ENCODE measurements at places on chromosomes 1 and 21.

DNA sequence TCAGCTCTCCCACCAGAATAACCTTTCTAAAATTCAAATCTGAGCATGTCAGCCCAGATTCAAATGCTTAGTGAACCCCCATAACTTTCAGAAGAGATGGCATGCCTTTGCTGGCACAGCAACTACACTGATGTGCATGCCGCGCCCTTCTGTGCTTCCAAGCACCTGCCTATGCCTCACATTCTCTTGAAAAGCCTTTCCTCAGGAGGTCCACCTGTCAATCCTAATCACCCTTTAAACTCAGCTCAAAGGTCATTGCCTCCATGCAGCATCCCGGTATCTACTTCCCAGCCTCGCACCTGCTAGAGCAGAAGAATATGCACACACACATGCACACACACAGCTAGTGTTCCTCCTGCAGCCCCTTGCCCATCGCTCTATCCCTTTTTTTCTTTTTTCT, 5.2 kb upstream of the S100A2 start:
- no peak for DNase-seq

DNA sequence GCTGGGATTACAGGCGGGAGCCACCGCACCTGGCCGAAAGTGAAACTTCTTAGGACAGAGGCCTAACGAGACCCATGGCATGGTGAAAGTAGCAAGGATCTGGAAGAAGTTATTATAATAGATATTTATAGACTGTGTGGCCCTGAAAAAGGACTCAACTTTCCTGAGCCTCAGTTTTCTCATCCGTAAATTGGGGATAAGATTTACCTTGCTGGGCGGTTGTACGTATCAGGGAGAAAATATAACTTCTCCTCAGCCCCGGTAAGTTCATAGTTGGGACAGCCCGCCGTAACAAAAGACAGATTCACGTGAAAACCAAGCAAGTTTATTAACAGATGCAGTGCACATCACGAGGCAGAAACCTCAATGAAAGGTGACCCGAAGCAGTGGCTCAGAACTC, 5.5 kb upstream of the PIK3CD start:
- no peak for DNase-seq

DNA sequence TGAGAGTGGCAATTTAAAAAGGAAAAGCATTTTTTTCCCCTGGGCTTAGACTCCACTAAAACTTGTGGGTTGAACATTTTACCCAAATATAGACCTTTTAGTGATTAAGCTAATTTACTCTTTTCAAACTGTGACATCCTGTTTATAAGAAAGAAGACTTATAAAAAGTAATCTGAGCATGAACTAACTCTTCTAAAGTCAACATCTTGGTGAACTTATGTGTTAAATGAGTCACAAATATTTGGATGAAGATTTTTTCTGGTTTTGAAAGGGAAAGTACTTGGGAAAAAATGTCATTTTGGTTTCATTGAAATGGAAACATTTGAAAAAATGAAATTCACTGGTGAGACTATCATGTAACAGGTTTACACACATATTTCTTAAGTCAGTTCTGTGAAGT, 109.8 kb downstream of the KCNK2 start:
- no peak for DNase-seq

DNA sequence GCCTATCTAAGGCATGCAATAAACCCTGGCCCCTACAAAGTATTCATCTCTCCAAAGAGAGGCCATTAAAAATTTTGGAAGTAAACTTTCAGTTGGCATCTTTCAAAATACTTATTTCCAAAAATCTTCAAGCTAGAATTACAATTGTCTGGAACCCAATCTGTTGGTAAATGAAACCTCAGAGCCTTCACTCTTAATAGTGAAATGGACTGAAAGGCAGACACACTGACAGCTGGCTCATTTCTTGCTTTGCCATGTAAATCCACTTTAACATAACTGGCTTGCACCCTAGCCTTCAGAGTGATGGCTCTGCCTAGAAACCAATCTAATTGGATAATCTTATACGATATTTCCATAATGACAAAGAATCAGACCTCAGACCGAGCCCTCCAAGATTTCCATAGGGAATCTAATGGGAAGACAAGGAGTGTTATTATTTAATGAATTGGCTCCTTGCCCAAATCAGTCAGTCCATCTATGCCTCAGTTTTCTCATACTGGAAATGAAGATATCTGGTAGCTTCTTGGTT, 9.2 kb upstream of the PALMD start:
- no peak for DNase-seq

DNA sequence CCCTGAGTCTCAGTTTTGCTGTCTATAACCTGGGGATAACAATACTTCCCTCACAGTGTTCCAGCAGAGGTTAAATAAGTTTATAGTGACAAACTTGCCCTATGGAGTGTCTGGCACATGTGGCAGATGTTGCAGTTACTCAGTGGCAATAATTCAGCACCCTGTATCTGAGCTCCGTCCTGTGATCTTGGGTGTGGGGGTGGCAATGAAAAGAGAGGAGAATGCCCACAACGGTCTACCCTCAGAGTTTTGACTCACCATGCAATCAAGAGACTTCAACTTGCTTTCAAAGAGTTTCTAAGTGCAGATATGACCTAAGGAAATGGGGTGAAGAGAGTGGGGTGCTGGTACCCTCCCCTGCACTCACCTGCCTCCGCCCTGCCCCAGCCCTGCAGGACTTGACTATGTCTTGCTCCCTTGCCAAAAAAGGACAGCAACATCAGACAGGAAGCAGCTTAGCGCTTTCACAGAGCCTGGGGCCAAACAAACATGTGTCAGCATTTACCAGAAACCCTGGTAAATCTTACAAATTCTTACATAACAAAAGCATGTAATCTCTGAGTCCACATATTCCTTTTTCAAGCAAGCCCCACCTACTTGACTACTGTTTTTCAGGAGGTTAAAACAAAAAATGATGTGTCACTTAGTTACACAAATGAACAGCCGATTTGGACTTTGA, 185.1 kb upstream of the CAMK1G start:
- no peak for DNase-seq

DNA sequence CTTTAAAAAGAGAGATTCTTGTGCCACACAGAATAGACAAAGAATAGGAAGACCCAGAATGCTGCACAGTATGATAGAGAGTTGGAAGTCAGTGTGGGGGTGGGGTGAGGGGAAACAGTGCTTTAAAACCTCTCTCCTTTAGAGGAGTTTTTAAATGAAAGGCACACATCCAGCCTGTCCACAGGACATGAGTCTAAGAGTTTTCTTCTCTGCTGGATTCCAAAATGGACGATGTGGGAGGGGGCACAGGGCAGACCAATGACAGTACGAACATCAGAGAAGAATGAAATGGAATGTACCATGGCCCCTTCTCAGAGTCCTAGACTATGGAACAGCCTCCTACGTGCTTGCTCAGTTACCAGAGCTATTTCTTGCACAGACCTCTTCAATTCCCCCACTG, 458.2 kb upstream of the DAB1 start:
- DNase-seq, result no peak

- DNase-seq, result no peak
Measured at GRCh38 chr1:201072149-201072548, 40.1 kb downstream of the CACNA1S start.

- DNase-seq, result peak; percentile 20
Measured at GRCh38 chr1:158496374-158496773, 24.4 kb downstream of the OR10R2 start.

DNA sequence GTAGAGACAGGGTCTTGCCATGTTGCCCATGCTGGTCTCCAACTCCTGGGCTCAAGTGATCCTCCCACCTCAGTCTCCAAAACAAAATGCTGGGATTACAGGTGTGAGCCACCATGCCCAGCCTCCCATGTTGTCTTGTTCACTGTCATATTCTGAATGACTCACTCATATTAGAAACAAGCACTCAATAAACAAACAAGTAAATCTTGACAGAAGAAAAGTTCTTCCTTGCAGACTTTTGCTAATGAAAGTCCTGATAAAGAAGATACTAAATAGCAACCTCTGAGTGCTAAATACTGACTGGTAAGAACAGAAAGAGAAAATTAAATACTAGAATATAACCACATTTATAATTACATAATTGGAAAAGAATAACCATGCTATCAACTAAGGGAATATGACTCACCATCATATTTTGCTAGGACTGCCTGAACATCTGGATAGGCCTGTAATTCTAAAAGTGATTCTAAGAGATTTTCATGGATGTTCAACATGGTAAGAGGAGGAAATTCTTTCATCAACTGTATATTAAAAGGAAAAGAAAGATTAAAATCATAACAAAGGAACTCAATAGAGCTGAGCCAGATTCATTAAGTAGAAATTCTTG, 37.3 kb downstream of the ST7L start:
- no peak for DNase-seq

- DNase-seq, result no peak
Measured at GRCh38 chr1:204695692-204696091, 10.2 kb upstream of the LRRN2 start.

DNA sequence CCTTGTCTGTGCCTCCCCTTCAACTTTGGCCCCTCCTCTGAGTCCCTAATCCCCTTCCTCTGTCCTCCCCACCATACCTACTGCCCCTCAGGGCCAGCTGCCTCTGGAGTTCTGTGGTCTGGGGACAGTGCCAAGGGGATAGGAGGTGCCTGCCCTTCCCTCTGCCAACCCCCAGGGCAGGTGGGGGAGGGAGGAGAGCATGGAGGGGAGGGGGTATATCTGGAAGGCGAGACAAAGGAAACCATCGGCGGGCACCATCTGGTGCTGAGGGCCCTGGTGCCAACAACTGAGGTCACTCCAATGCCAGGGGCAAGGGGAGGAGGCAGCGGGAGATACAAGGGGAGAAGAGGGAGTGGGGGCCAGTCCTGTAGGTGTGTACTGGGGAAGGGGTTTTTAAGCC, 9.6 kb downstream of the RAB25 start:
- peak; percentile 26 for DNase-seq

DNA sequence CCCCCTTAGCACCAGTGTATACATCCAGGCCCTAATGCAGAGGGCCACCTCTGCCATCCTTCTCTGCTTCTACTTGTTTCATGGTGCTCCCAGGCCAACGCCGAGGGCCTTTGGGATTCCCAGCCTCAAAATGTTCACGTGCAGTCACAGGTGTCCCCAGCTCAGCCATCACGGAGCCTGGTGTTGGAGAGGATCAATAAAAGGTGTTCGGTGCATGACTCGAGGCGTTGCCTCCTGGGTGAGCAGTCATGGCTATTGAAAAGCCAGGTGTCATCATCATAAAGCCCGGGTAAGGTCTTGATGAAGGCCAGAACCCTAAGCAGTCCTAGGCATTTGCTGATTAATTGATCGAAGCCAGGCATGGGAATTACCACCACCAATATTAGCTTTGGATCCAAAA, 76.1 kb downstream of the ABCA4 start:
- no peak for DNase-seq

DNA sequence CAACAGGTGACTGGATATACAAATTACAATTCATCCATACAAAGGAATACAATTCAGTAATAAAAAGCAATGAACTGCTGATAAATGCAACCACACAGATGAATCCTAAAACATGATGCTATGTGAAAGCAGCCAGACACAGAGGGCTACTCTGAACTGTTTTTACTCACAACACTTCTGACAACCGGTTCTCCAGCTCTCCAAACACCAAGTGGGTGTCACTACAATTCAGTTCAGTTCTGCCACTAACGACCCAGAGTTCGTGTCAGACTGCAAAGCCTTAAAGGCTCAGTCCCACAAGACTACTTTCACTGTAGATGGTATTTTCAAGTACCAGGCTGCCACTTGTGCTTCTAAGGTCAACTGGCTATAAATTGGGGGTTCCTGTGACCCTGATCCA, 119.4 kb downstream of the SLC16A1 start:
- DNase-seq, result no peak

DNA sequence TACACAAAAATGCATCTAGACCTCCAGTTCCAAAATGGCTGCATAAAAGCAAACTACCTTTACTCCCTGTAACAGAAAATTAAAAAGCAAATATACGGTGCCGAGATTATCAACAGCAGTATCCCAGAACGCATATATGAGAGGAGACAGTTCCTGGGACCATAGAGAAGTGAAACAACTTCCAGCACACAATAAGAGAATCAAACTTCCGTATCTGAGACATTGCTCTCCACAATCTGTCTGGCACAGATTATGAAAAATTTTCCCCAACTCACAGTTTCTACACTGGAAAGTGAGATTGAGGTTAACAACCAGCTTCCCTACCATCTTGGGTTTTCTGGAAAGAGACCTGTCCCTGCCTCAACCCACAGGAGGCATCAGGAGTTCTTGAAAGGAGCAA, 47.2 kb upstream of the ST6GALNAC3 start:
- DNase-seq, result no peak

DNA sequence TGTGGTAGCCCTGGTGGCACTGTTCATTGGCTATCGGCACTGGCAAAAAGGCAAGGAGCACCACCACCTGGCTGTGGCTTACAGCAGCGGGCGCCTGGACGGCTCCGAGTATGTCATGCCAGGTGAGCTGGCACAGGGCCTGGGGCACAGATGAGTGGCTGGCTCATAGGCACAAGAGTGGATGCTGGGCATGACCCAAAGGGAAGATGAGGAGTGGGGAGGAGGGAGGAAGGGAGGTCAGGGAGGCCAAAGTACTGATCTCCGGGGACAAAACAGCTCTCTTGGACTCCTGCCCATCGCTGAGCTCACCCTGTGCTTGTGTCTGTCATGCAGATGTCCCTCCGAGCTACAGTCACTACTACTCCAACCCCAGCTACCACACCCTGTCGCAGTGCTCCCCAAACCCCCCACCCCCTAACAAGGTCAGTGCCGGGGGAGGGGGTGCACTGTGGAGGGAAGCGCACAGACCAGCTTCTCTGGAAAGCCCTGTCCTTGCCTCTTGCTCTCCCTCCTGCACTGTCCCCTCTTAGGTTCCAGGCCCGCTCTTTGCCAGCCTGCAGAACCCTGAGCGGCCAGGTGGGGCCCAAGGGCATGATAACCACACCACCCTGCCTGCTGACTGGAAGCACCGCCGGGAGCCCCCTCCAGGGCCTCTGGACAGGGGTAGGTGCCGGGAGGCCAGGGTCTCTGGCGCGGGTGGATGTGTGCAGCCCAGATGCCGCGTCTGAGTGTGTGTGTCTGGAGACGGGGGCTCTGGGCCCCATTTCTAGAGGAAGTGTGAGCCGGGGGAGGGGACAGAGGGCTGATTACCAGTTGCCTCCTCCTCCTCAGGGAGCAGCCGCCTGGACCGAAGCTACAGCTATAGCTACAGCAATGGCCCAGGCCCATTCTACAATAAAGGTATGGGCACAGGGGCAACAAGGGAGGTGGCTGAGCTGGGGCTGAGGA, 7.3 kb upstream of the LRRC71 start:
- DNase-seq, result no peak

All from NCI-H2081 (cell line).